ENCODE measurements at places on chromosomes 7 and 10.

- no peak for DNase-seq
Measured at GRCh38 chr10:109820620-109821405, 102.5 kb downstream of the XPNPEP1 start.

DNA sequence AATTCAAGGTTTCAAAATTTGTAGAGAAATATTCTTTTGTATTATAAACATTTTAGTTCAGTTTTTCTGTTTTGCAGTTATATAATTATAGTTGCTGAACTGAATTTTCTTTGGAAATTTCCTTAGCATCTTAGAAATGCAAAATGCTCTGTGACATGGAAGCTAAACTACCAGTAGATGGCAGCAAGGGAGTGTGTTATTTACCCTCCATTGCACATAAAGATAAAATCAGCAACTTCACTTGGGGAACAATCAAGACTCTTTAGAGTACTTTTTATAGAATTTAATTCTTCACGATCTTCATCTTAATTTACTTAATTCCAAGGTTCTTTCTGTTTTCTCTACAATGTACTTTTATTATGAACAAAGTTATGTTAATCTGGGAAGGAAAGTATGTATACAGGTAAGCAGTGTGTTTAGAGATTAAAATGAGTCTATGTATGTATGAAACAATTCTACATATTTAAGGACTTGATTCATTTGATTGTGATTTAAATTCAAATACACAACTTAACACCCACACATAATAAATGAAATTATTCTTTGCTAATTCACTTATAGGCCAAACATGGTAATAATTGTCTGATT lies 404.2 kb downstream of the THSD7A start:
- DNase-seq = no peak

DNA sequence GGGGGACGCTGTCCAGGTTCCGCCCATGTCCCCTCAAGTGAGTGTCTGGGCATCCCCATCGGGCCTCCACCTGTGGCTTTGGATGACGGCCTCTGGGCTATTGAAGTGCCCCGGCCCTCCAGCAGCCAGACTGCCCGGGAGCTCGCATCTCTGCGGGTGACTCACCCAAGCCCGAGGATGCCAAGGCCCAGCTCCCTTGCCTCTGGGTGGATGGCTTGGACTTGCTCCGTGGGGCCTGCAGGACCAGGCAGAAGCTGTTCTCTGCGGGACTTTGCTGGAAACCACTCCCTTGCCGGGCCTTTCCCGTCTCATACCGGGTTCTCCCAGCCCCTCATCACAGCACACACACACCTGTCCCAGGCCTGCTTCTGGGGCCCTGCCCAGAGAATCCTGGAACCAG lies 22.4 kb downstream of the DPYSL4 start:
- no peak for DNase-seq

- no peak for DNase-seq
Measured at GRCh38 chr10:4338768-4339167, 487.2 kb upstream of the AKR1E2 start.

- DNase-seq = no peak
Measured at GRCh38 chr7:93690021-93690420, 115.5 kb upstream of the CALCR start.

DNA sequence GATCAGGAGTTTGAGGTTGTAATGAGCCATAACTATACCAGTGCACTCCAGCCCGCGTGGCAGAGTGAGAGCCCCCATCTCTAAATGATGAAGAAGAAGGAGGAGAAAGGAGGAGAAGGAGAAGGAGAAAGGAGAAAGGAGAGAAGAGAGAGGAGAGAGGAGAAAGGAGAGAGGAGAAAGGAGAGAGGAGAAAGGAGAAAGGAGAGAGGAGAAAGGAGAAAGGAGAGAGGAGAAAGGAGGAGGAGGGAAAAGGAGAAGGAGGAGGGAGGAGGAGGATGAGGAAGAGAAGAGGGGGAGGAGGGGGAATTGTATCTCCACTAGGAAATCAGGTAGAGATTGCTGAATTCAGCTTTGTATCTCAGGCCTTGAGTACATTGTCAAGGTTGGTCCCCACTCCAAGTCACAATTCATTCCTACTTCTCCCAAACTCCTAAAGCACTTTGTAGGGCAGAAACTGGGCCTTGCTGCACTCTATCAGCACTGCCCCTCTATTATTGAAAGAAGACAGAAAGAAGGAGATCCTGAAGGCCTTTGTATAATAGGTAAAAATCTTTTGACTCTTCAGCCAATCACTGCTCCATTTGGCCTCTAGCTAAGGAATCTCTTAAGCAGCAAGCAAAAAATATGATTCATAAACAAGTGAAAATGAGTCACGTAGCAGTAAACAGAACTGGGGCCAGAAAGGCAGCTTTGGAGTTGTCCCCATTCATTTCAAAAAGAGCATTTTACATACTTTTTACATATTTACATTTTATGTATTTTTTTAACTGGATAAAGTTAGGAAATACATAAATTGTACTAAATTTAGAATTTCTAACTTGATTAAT lies 178.0 kb downstream of the IMMP2L start:
- DNase-seq = no peak

- DNase-seq = no peak
Measured at GRCh38 chr10:26571655-26572054, 125.8 kb upstream of the PDSS1 start.

- no peak for DNase-seq
Measured at GRCh38 chr7:44971188-44971901, 7.5 kb downstream of the MYO1G start.

DNA sequence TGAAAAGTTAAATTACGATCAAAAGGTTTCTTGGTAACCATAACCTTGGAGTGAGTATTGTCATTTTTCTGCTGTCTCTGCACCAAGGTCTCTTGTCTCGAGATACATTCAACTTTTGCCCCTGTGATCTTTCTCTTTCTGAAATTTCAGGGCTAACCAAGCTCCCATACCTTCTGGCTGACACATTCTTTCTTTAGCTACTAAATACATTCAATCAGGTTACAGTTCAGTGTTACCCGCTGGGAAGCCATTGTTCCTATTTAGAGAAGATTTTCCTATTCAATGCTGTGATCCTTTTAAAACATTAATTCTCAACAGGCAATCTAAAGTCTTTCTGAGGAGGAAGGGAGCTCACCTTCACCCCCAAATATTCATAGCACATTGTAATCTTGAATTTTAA lies 22.9 kb upstream of the DMTF1 start:
- no peak for DNase-seq

GRCh38 chr10:58424176-58424575 lies 39.0 kb downstream of the TFAM start:
- DNase-seq = no peak
